Body of pancreas (tissue), 4 donors: ENCODE measurements at places on chromosomes 7 and 10.

DNA sequence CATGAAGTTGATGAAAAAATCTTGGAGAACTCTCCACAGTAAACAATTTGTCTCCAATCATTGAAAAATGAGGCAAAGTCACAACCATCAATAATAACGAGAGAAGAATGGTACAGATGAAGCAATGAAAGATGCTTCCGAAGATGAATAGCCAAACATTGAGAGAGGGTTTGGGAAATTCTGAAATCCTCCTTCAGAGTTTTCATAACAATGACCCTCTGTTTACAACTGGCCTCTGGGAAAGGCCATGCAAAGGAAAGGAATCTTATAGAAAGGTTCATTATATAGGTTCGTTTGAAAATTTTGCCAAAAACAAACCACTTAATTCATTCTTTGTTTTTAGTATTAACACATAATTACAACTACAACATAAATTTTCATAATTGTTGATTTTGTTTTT lies 166.5 kb downstream of the ABCA13 start:
- no peak for DNase-seq

DNA sequence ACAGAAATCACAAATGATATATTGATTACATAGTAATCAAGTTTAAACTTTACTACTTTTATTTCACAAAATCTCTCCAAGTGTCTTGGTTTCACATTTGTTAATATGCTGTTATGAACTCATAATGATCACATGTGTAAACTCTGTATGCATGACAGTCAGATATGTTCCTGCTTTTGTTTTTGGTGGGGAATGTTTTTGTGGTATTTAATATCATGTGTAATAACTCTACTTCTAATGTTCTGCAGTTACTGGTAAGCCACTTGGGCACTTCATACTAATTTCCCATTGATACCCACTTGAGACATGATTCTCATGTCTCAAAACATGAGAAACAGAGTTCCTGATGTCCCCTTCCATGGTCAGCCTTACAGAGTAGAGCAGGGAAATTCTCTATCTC lies 109.1 kb upstream of the INHBA start:
- DNase-seq: no peak

- DNase-seq: peak; percentile 66
These were observed 591 bp downstream of the UBE2H start for GRCh38 chr7:129952086-129952652.

DNA sequence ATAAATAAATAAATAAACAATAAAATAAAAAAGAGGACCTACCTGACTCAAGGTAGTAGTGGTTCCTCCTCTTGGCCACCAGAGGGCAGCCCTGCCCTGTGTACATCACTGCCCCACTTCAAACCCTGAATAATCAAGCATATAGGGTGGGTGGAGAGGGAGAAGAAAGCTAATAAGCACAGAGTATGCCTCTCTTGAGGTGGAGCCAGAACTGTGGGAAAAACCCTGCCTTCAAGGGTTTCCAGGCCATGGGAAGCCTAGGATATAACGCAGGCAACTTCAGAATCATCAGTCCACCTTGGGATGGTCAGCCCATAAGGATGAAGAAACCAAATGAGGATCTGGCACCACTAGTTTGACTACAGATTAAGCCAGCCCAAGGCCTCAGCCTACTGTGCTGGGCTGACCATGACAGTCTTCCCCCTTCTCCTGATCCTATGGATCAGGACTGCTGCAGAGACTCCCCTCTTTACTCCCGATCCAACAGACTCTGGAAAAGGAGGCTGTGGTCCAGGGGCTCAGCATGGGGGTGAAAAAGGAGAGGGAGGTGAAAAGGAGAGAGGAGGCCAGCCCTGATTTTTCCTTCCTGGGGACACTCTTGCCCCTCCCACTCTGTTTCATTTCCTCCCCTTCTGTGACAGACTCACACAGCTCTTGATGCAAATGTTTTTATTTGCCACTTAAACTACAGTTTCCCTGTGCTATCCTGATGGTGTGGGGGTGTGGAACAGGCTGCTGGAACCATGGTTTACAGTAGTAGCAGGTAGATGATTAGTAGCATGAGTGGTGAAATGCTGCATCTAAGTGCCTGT lies 10.1 kb downstream of the AVPI1 start:
- peak; percentile 39 for DNase-seq

DNA sequence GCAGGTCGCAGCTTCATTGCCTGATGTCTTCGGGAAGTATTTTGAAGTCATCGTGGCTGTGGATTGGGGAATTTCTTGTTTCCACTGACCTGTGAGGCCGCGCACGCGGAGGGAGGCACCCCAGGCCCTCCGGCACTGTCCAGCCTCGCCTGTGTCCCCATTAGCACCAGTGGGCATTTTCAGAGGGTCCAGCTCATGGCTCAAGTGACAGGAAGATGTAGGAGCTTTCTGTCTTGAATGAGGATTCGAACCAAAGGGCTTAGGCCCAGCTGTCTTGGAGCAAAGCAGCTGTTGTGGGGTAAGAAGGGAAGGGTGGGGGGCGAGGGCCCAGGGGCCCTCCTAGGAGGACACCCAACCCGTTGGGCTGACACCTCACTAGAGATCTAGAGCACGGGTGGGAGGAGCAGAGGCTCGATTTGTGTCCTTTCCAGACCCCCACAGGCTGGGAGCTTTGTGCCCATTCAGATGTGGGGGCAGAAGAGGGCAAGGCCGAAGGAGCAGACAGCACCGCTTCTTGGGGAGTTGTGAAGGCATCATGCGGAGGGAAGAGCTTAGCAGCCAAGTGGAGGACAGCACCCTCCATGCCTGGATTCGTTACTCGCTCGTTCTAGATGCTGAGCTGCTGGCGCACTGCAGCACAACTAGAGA lies 914 bp downstream of the ZNF37A start:
- DNase-seq: no peak

DNA sequence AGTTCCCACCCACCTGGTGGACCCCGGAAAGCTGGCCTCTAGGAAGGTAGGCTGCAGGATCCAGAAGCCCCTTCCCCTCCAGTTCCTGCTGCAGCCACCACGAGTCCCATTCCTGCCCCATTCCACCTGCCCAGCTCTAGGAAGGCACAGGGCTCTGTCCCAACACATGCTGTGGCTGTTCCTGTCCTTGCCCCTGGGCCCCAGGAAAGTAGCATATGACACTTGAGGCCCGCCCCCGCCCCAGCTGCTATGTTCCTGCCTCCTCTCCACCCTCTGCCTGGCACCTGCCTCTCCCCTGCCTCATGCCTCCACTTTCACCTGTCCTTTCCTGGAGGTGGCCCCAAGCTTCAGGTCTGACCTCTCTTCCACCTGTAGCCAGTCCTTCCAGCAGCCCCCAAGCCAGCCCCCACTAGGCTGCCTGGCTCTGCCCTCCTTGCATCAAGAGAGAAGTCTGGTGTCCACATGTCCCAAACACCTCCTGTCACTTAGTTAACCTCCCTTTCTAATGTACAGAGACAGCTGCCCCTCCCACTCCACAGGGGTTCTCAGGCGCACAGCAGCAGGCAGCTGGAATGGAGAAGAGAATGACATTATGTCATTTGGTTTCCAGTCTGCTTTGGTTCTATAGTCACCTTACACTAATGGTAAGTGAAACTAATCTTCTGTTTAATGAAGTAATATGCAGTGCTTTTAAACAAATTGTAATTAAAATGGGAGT lies 22.7 kb downstream of the YKT6 start:
- peak; percentile 71 for DNase-seq

DNA sequence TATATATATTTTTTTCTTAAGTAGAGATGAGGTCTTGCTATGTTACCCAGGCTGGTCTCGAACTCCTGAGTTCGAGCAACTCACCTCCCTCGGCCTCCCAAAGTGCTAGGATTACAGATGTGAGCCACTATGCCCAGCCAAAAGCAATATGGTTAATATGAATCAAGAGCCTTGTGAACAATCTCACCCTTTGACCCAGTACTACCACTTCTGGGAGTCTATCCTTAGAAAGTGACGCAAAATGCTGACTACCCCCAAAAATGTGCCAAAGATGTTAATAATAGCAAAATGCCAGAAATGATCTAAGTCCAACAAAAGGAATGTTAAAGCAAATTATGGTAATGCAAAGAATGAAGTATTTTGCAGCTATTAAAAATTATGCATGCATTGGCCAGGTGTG lies 44.3 kb downstream of the HOXA1 start:
- DNase-seq: no peak

GRCh38 chr10:77608281-77608680 lies 29.3 kb downstream of the KCNMA1 start:
- no peak for DNase-seq

GRCh38 chr7:150732786-150733481 lies 4.3 kb upstream of the GIMAP5 start:
- DNase-seq: no peak

DNA sequence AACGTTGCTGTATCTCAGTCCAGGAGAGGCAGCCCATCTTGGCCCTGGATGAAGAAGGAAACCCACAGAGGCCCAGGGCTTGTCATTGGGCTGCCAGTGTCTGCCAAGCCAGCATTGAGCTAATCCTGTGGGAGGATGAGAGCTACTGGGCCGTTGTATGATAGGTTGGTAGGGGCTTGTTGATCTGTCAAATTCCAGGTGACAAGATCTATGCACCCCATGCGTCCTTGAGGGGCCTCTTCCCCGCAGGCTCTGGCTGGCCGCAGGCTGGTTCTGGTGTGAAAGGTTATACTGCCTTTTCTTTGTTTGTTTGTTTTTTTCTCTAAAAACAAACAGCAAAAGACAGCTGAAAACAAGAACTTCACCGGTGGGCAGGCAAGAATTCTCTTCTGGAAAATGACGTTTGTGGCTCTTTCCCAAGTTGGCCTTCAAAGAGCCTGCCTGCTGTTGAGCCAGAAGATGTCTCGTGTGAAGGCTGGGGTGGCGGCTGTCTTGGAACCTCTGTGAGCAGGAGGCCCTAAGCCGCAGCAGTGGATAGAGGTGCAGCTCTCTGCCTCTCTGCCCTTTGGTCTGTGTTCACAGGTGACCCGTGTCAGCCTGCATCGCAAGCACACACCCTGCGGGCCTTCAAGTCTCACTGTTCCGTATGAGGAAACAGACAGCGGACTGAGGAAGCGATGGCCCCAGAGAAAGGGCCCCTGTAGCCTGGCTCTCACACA lies 23.3 kb downstream of the CYP17A1 start:
- no peak for DNase-seq

DNA sequence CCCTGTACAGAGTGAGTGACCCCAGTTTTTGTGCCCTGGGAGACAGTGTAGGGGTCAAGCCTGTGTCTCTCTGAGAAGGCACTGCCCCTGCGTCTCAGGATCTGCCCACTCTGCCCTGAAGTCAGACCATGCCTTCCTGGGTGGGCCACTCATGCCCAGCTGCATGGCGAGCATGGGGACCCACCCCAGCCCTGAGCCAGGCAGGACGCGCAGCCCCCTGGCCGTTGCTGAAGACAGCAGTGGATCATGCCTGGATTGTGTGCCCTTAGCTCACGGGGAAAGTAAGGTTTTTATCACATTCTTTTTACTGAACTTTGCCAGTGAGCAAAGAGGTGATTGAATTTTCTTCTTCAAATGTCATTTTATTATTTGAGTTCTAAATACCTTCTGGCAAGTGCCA lies 66.2 kb downstream of the WDR37 start:
- DNase-seq: no peak

DNA sequence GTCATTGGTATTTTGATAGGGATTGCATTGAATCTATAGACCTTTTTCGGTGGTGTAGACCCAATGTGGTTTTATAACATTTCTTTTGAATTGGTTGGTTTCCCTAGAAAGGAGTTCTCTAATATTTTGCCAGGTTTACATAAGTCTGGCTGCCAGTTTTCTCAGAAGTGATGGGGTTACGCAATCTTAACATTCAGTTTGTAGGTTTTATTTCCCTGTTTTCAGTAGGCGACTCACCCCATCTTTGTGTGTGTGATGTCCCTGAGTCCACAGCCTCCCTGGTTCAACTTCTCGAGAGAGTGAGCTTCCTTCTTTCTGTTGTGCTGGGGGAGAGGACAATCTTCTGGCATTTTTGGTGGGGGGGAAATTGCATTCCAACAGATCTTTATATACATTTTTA lies 9.6 kb upstream of the KIF5B start:
- DNase-seq: no peak

DNA sequence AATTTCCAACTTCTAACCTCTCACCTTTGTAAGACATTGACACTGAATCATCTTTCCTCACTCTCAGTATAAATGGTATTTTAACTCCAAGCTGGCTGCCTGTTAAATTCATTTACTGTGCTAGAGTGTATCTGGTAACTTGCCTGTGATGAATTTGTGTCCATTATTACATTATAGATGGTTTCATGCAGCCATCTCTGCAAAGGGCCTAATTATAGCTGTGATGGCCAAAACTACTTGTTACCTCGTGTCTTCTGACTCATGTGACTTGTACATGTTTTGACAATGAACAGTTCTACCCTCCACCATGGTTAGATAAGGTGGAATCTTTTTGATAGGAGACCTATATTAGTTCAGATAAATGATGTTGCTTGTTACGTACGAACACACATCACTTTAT lies 392.0 kb downstream of the PAXIP1 start:
- DNase-seq: no peak

- DNase-seq: no peak
These were observed 294.6 kb upstream of the ZNF32 start for GRCh38 chr10:43943119-43943817.

- no peak for DNase-seq
These were observed 127.8 kb downstream of the ITGA8 start for GRCh38 chr10:15591937-15592336.

GRCh38 chr10:6578251-6578771 lies 1.8 kb downstream of the PRKCQ start:
- DNase-seq: no peak

DNA sequence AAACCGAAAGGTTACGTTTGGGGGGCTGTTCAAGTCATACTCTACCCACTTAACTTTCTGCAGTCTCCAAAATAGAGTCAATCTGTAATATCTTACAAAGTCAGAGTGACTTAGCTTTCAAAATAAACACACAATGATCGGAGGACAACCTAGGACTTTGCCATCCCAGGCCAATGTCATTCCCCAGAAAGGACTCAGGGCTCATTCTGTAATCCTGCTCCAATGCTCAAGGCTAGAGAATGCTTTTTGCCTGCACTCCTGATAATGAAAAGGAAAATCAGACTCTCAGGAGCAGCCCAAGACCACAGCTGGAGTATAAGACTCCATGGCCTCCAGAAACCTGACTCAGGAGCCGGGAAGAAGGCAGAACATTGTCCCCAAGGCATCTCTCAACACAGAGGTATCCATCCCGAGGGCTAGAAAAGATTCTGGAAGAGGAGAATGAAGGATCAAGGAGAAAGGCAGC lies 28.5 kb upstream of the ASCC1 start:
- no peak for DNase-seq

GRCh38 chr10:94607111-94607510 lies 61.5 kb downstream of the HELLS start:
- DNase-seq: no peak

DNA sequence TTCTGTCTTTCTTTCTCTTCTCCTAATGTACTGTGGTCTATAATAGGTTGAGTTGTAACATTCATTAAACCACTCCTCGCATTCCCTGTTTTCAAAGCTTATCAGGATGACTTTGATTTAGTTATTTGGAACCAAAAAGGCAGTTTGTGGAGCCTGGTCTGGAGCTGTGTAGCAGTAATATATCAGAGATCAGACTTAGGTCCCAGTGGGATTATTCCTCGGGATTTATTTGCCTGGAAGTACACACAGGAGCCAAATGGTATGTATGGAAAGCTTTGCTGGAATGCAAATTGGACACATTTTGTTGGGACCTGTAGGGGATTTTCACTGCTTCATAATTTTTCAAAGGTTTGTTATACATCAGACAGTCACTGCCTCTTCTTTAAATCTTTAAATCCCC lies 40.9 kb downstream of the GBF1 start:
- DNase-seq: no peak
